Right renal pelvis (tissue), 4 donors: ENCODE measurements at places on chromosomes 1 and 21.

GRCh38 chr1:238647877-238648276, 738.5 kb upstream of the CHRM3 start:
- DNase-seq = no peak

GRCh38 chr1:168583571-168583970, 7.2 kb downstream of the XCL1 start:
- no peak for DNase-seq

- no peak for DNase-seq
These were observed 214.3 kb upstream of the ESRRG start for GRCh38 chr1:216937491-216937890.

GRCh38 chr21:25343774-25344545, 263.3 kb downstream of the MRPL39 start:
- DNase-seq = no peak

- no peak for DNase-seq
These were observed 312.6 kb downstream of the SIPA1L2 start for GRCh38 chr1:232317350-232317749.

- no peak for DNase-seq
These were observed 9.8 kb downstream of the KIF1B start for GRCh38 chr1:10220200-10220599.

- DNase-seq = no peak
These were observed 572 bp downstream of the ATP1B1 start for GRCh38 chr1:169106921-169107602.

DNA sequence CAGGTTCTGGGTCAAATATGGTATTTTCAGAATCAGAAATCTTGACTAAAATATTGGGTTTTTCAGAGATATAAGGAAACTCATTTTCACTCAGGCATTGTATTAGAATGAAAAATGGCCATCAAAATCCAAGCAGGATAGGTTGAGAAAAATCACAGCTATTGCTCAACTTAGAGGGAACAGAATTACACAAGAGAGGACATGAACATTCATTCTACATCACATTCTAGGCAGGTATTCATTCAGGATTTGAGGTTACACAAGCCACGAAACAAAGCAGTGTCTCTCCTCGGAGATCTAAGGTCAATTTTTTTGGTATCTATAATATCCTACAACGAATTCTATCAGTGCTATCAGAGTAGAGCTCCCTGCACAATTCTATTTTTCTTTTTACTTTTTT, 163.6 kb upstream of the HP1BP3 start:
- DNase-seq = no peak

- no peak for DNase-seq
These were observed 64.2 kb downstream of the SLC45A1 start for GRCh38 chr1:8382051-8382505.

GRCh38 chr1:156051011-156051725, 2.4 kb downstream of the UBQLN4 start:
- DNase-seq = no peak

- DNase-seq = no peak
These were observed 34.9 kb downstream of the GPR3 start for GRCh38 chr1:27427329-27427728.

DNA sequence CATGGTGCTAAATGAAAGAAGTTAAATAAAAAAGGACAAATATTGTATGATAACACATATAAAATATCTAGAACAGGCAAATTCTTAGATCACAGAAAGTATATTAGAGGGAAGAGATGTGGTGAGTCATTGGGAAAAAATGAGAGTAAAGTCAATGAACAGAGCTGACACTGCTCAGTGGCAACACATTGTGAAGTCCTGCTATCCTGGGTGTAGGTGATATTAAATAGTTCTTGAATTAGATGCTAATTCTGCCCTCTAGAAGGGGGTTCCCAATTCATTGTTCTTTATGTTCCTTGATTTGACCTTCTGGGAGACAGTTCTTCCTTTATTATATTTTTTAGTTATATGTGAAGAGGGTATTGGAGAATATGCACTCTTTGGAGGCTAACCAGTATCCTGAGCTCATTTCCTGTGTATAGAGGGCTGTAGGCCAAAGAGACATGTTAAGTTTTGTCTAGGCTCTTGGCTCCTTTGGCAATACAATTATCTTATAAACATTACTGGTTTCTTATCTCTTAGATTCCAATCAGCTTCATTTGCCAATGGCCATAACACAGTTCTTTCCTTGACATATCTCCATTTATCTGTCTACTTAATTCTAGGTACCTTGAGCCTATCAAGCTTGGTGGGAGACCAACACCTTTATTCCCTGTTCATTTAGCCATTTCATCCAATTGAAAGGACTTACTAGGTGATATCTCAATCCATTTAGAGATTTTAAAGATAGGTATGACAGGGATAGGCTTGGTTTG, 6.6 kb upstream of the SLC35A3 start:
- no peak for DNase-seq

- no peak for DNase-seq
These were observed 65.0 kb downstream of the RERE start for GRCh38 chr1:8752411-8752810.

- no peak for DNase-seq
These were observed 131.9 kb upstream of the NFIA start for GRCh38 chr1:60950224-60951063.

GRCh38 chr1:40884055-40884795, 22.1 kb upstream of the CITED4 start:
- no peak for DNase-seq

GRCh38 chr1:184827600-184828368, 73.1 kb upstream of the EDEM3 start:
- no peak for DNase-seq

GRCh38 chr1:90236493-90236892, 241.6 kb downstream of the ZNF326 start:
- DNase-seq = no peak

DNA sequence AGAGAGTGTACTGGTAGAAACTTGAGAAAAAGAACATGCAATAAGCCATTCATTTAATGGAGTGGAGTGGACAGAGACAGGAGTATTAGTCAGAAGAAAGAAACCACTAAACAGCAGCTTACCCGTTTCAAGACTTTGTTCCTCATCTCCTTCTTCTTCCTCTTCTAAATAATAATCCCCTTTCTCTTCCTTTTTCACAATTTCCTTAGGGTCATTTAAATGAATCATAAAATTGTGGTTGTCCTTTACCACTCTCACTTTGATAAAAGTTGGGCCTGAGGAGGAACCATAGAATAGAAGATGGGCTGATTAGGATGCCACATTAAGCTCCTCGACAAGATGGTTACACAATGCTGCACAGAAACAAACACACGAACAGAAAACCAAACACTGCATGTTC, 109.6 kb downstream of the WDR3 start:
- no peak for DNase-seq

DNA sequence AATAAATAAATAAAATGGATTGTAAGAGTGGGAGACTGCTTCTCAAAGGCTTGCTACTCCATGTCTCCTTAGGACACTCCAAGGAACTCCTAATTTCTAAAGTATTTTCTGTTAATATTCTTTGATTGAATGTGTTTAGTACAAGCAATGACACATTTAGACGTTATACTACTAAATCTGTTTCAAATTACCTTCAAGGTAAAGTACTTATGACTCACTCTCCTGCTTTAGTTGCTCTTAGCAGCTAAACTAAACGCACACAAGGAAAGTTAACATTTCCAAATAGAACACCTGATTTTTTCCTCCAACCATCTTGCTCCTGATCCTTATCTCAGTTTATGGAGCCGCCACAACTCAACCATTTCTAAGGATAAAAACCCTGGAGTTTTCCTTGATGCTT, 969.8 kb upstream of the ADGRL4 start:
- no peak for DNase-seq

- DNase-seq = no peak
These were observed at the start of gene OR6K3 for GRCh38 chr1:158720620-158721019. TSS of gene OR6K3 (minus strand) at chr1:158720720. CDS start at chr1:158718115, 2,605 bp downstream.

GRCh38 chr1:48181669-48182367, 40.7 kb upstream of the SLC5A9 start:
- no peak for DNase-seq

DNA sequence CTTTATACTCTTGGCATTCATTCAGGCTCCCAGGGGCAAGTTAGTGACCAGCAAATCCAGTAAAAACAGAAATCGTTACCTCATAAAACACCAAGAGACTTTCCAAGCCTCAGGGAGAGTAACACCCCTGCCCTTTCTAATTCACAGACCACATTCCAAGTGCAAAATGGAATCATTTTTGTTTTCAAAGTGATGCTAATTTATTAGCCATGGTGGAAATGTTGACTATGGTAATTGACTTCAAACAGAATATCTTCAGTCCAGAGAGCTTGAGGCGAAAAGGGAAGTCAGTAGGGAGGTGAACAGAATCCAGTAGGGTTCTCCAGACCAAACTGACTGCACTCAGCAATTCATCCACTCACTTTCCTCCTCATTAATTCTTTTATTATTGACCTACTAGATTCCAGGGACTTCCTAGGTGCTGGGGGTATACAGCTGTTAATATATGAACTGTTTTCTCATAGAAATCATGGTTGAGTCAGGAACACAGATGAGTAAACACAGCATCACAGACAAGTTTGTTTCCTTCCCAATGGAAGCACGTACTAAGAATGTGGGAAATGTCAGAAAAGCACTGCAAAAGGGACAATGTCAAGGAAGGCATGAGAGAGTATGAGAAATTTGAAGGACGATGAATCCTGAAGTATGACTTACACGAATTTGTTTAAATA, 388.5 kb upstream of the C1orf87 start:
- DNase-seq = no peak

DNA sequence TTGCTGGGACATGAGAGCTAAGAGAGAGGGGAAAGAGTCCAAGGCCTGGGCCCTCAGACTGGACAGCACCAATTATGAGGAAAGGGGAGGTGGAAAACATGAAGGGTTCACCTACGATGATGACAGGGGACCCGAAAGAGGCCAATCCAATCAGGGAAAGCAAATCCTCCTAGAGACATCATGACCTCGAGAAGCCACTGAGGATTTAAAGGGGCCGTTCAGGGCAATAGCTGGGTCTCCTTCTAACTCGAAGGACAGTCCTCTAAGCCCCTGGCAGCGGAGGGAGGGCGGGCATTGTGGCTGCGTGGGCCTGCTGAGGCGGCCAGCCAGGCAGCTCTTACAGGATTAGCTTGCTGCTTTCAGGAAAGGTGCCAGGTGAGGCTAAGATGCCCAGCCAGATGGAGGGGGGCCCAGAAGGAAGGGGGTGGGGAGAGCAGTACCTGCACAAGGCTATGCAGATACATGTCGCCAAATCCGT, 7.4 kb downstream of the MEF2D start:
- DNase-seq = no peak

DNA sequence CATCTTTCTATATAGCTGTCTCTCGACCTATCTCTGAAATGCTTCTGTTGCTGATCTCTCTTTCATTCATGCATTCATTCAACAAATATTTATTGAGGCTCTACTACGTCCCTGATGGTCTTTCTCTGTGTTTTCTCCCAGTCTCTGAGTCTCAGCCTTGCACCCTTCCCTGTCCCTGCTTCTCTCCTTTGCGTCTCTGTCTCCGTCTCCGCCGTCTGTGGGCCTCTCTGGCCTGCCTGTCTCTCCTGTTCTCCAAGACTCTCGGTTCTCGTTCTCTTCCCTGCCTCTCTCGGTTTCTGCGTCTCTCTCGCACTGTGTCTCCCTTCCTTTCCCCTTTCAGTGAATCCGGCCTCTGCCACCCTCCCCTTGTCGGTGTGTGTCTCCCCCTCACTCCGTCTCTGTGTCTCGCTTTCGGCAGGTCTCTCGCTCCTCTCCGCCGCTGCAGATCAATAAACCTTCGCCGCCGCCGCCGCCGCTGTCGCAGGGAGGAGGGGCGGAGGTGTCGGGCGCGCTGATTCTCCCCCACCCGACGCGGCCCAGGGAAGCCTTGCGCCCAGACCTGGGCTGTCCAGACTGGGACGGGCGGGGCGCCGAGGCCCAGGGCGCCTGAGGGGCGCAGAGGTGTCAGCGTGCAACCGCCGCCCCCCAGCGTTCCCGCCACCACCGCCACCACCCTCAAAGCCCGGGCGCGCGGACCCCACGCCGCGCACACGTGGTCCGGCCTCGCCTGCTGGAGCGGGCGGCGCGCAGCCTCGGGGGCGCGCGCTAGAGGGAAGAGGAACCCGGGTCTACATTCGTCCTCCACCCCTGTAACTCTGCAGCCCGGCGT, 3.0 kb downstream of the EFNA3 start:
- DNase-seq = no peak

GRCh38 chr1:199956005-199956404, 71.5 kb upstream of the NR5A2 start:
- no peak for DNase-seq

- DNase-seq = no peak
These were observed 616.9 kb downstream of the KIF26B start for GRCh38 chr1:245771511-245772281.

- DNase-seq = no peak
These were observed 1712.5 kb downstream of the NCAM2 start for GRCh38 chr21:22710721-22711120.

- no peak for DNase-seq
These were observed 96.2 kb upstream of the MARK1 start for GRCh38 chr1:220431554-220432239.

DNA sequence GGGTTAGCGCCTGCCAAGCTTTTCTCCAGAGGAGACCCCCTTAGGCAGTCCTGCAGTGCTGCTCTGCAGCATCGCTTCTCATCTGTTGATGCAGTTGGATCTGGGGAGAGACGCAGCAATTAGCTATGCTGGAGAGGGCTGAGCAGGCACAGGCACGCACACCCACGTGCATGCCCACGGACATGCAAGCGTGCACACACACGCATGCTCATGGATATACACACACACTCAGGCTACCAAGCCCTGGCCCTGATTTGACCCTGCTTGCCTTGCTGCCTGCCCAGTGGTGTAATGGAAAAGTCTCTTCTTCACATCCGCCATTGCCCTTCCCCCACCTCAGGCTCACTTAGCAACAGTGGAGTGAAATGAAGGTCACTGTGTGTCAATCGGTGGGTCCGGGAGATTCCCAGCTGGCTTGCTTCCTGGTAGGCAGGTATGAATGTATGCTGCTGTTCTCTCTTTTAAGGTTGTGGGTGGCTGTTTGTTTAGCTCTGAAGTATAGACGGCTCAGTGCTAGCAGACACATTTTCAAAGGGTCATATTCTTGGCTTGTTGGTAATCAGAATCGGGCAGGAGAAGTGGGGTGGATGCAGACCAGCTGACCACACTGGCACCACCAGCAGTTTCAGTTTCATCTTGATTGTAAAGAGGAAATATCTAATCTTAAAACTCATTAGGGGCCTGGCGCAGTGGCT, 9.5 kb downstream of the ATP1B1 start:
- no peak for DNase-seq

- no peak for DNase-seq
These were observed 22.1 kb downstream of the PSEN2 start for GRCh38 chr1:226892524-226892875.

GRCh38 chr1:181015251-181015615, 7.4 kb downstream of the STX6 start:
- DNase-seq = no peak

GRCh38 chr21:41970106-41970391, 16.2 kb upstream of the C2CD2 start:
- no peak for DNase-seq

- DNase-seq = no peak
These were observed 1.4 kb upstream of the DPH2 start for GRCh38 chr1:43968348-43968948.

DNA sequence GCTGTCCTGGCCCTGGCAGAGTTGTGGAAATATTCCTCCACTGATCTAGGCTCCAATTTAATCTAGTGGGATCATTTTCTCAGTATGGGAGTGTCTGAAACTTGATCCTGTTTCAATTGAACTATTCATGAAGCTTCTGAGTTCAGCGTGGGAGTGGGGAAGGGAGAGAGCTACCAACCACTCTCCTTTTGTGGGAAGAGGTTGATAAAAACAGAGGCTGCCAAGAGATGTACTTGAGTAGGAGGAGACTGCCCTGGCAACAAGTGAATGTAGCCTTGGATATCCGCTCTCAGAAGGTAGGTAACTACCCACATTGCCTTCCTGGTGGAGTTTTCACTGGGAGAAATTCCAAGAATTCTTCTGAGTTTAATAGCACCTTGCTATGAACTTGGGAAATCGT, at the start of gene CTXND2:
CTXND2 (plus strand) TSS at position 119 of the 400 bp plus-strand sequence. CDS start 25,179 bp downstream, outside the sequence.
- DNase-seq = no peak
